ENCODE measurements at places on chromosomes 12 and 14.

DNA sequence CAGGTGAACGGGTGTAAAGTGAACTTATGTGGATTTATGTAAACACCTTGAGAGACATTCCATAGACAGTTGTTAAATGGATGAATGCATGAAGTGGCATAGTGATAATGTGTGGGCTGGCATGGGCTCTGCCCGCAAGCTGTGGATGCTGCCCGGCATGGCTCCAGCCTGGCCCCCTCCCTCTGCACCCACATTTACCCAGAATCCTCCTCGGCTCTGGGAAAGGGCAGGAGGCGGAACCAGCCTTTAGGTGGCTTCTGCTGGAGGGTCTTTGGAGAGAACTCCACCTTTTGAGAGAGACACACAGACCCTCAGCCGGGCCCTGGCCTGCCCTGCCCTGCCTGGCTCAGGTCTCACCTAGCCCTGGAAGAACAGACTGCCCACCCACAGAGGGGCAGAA lies 18.7 kb downstream of the RASAL1 start:
- DNase-seq, result no peak

- DNase-seq, result no peak
Measured at GRCh38 chr14:97706819-97707218, 909.6 kb downstream of the VRK1 start.

DNA sequence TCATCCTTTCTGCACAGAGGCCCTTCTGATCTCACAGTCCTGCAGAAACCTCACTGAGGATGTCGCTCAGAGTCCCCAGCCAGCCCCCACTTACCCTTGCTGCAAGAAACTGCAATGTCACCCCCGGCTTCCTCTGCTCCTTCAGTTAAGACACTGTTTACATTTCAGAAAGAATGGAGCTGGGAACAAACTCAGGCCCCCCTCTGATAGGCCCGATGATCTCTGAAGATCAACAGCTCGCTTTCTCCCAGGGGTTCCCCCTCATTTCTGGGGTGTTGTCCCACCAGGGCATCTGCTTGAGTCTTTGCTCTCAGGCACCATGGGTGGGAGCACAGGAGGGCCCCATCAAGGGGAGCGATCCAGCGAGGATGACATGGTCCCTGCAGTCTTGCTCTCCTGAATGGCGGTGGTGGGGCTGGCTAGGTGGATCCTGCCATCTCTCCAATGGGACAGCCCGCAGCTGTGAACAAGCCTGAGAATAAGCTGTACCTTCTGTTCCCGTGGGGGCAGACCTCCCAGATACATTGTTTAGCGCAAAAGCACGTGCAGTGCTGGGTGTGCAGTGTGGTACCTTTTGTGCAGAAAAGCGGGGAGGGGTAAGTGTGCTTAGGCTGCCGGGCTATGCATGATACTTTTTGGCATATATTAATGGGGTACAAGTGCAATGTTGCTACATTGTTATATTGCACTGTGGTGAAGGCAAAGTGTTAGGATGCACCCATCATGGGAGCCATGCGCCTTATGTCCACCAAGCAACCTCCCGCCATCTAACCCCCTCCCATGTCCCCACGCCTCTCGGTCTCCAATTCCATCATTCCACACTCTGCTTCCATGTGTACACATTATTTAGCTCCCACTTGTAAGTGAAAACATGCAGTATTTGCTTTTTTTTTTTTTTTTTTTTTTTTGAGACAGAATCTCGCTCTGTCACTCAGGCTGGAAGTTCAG lies 6.7 kb upstream of the NCOR2 start:
- no peak for DNase-seq

DNA sequence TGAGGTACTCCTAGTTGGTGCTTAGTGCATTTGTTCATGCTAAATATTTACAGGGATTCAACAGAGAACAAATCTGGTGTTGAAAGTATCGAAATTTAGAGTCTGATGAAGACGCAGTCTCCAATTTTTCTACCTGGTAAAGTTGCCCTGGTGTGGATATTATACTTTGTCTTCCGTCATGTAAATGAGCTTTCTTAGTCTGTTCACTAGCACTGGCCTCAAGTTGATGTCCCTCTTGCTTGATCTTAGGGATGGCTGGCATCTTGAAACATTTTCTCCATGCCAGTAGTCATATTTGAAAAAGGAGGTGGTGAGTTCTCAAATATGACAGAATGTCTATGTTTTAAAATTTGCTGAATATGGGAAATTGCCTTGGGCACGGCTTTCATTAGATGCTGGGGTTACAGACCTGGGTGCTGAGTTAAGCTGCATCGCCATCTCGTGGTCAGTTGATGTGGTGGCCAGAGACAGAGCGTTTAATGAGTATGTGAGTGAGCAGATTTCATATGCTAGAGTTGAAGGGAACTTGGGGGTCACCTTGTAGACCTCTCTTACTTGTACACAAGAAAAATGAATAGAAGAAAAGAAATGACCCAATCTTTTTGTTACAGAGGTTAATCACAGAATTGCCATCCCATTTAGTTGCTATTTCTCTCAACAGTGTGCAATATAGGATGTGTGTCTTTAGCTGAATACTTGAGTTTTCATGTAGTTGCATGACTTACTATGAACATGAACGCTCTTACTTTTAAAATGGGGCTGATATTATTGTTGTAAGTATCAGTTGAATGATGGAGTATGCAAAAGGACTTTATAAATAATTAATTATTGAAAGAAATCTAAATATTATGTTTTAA lies 172.8 kb upstream of the DCN start:
- peak; percentile 56 for DNase-seq

DNA sequence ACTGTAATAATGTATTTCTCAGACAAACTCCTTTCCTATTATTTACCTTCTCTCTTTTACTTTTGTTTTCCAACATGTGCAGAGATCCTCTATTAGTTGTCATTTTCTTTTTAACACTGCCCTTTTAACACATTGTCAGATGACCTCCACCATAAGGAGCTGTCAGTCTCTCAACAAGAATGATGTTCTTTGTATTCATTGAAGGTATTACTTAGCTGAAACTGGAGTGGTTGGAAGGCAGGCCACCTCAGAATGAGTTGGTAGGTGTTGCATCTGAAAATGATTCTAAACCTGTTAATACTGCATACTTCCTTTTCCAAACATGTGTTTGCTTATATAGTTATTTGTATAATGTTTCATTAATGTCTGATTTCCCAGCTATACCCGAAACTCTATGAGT lies 16.9 kb downstream of the TMEM117 start:
- DNase-seq, result no peak

DNA sequence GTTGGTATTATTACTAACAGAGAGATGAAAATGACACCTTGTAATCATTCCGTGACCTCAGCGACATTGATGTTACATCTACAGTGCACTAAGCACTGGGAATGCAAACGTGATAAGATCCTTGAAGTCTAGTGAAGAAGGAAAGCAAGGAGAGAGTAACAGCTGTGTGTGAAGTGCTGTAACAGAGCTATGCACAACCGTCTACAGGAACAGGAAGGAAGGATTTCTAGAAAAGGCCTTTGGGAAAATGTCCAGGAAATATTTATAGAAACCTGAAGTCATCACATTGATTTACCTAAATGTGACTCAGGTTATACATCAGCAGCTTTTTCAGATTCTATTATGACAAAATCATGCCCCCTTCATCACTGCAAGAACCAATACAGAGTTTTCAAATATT lies 304.2 kb upstream of the AMIGO2 start:
- DNase-seq, result no peak

GRCh38 chr14:56358851-56359614 lies 220.6 kb upstream of the TMEM260 start:
- no peak for DNase-seq

- DNase-seq, result no peak
Measured at GRCh38 chr12:90899456-90900182, 55.4 kb downstream of the CCER1 start.

DNA sequence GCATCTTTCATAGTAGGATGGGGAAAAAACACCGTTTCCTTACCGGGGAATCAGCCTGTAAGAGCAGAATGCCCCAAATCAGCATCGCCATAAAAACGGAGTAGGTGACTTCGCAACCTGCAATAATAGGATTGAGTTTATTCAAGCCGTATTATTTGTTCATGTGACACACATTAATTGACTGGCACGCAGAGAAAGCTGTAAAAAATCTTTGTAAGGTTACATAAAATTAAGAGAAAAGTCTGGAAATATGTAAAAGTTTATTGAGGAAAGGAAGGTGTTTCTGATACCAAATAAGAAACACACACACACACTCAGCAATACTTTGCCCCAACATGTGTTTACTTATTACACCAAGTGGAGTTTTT lies 628 bp upstream of the CAPRIN2 start:
- no peak for DNase-seq

- no peak for DNase-seq
Measured at GRCh38 chr12:94593822-94594442, 56.4 kb downstream of the TMCC3 start.

DNA sequence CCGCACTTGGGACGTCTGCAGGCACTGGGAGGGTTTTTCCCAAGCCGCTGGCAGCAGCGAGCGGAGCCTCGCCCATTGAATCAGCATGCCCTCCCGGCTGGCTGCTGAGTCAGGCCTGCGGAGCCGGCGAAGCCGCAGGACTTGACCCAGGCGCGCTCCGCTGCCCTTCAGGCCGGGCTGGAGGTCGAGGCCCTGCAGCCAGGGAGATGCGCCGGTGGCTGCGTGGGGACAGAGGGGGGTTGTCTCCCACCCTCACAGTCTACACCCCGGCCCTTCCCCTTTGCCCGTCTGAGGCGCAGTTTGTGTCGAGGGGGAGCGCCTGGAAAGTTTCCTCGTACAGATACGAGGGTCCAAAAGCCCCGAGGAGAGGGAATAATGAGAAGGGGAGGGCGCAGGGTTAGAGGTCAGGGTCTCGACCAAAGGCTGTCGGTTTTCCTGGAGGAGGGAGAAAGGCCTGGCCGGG lies 759 bp upstream of the KLC1 start:
- peak; percentile 78 for DNase-seq

- DNase-seq, result no peak
Measured at GRCh38 chr12:47077206-47078085, 2.0 kb upstream of the PCED1B start.

GRCh38 chr12:115632308-115632707 lies 645.2 kb downstream of the MED13L start:
- DNase-seq, result no peak

- DNase-seq, result no peak
Measured at GRCh38 chr12:41407232-41407799, 219.2 kb downstream of the PDZRN4 start.

DNA sequence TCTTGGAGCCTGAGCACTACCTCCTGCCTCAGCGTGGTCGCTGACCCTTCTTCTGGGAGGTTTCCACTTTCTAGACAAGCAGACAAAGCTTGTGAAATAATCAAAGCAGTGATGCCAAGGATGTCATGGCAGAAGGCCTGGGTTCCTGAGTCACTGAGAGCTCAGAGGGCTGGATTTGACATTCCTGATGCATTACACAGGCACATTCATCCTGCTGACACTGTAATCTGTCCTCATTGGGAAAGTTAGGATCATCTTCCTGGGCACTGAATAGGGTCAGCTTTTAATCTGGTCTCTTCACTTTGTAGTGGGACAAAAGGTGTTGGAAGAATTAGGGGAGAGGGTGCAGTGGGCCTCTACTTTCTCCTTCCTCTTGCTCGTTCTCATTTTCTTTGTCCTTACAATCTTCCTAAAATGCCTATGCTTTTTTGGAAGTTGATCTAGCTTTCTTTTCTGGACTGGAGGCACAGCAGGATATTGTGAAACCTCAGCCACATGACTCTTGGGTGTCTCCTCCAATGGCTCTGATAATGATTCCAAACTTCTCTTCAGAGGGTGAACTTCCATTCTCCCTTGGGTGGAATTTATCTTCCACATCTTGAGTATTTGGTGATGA lies 29.6 kb downstream of the EEA1 start:
- peak; percentile 71 for DNase-seq

DNA sequence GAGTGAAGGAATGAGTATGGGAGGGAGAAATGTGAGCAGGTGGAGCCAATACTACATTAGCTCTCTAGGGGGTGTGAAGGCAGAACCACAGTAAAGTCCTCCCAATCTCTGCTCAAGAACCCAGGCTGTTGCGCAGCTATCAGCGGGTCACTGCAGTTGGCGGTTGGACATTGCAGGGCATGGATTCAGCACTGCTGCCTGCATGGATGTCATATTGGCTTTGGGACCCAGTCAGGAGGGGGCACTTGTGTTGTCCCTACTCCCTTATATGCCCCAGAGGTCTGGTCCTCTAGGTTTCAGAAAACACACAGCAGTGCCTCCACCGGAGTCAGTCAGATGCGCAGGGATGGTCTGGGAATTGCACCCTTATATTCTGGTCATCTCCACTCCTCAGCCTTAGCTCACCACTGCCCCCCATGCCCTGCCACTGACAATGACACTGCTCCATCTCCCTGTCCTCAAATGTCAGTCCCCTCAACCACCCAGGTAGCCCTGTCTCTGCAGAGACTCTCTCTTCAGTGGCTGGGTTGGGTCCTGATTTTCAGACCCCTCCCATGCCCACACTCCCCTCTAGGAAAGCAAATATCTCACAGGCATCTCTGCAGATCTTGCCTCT lies 9.6 kb downstream of the ZDHHC22 start:
- DNase-seq, result no peak

- DNase-seq, result no peak
Measured at GRCh38 chr12:41605545-41606305, 417.6 kb downstream of the PDZRN4 start.

GRCh38 chr12:68617160-68617926 lies 6.6 kb downstream of the RAP1B start:
- DNase-seq, result no peak

GRCh38 chr14:61489932-61490331 lies 168.6 kb downstream of the PRKCH start:
- peak; percentile 46 for DNase-seq

- DNase-seq, result no peak
Measured at GRCh38 chr12:106957583-106957982, 1.9 kb downstream of the TMEM263 start.

GRCh38 chr14:56840221-56840620 lies 29.9 kb upstream of the OTX2 start:
- no peak for DNase-seq

DNA sequence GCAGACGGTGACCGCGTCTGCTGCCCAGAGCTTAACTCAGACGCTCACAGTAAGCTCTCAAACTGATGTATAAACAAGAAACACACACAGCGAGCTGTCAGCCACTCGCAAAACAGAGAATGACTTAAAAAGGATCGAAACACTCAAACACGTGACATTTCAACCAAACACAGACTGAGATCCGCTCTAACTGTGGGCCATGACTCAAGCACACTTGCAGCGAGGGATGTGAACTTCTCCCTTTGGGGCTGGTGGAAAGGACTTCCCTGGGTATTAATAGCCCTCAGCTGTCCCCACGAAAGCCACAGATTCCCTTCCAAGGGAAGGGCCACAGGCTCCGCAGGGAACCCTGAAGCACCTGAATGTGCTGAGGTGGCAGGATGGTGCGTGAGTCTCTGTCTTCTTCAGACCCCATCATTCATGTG lies 29.1 kb downstream of the CCDC88C start:
- no peak for DNase-seq
